KBM-7 (cell line): ENCODE measurements at places on chromosomes 5 and 9.
A peak's percentile ranks its signal among the peaks of the same experiment; 100 is the strongest.

- DNase-seq: no peak
Observed at GRCh38 chr9:133659516-133659915, 23.4 kb downstream of the DBH start.

GRCh38 chr5:122062205-122062604, 15.9 kb downstream of the LOX start:
- DNase-seq: no peak

GRCh38 chr9:82539146-82539545, 523.8 kb downstream of the RASEF start:
- DNase-seq: no peak

GRCh38 chr5:73853091-73853490, 227.1 kb downstream of the ARHGEF28 start:
- DNase-seq: no peak

- peak; percentile 28 for DNase-seq
Observed at GRCh38 chr5:66281294-66281693, 137.2 kb downstream of the SREK1 start.

- DNase-seq: peak; percentile 39
Observed at GRCh38 chr5:89946916-89947315, 462.6 kb downstream of the CETN3 start.

- no peak for DNase-seq
Observed at GRCh38 chr5:59104400-59105127, 521.7 kb downstream of the RAB3C start.

GRCh38 chr5:134127376-134127861, 12.9 kb downstream of the TCF7 start:
- no peak for DNase-seq

DNA sequence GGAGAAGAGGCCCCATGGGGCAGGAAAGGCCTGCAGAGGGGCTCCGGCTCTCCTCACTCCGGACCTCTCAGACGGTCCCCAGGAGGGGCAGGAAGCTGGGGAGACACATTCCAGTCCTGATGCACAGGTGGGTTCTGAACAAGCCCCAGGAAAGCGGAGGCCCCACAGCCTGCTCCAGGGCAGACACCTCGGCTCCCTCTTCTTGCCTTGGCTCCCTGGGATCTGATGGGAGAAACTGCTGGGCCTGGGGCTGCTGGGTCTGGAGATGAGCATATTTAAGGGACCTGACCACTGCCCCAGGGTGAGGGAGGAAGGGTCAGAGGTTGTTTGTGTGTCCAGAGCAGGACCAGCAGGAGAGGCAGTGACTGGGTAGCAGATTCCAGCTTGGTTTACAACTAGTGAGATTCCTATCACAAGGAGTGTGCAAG, 1.2 kb downstream of the CORO2A start:
- no peak for DNase-seq
